ENCODE measurements at places on chromosomes 12 and 14.

- DNase-seq = no peak
Observed at GRCh38 chr12:48979602-48980388, 1.7 kb downstream of the WNT1 start.

DNA sequence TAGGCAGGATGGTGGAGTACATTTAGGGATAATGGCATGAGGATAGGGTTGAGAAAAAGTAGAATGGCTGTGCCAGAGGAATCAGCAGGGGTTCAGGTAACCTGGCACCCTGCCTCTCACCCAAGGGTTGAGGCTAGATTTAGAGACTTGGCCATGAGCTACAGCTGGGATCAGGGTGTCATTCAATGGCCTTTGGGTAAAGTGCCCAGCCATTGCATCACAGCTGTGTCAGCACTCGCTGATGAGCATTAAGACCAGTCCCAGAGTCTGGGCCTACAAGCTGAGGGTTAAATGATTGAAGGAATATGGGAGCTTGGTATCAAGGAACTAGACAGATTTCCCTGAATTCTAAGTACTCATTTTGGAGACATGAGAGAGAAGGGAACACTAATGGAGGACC is 113.9 kb downstream of the PRIMA1 start:
- DNase-seq = no peak

- DNase-seq = no peak
Observed at GRCh38 chr12:91778091-91778832, 367.4 kb downstream of the BTG1 start.

GRCh38 chr12:114206525-114206924 is 199.4 kb downstream of the TBX5 start:
- DNase-seq = no peak

DNA sequence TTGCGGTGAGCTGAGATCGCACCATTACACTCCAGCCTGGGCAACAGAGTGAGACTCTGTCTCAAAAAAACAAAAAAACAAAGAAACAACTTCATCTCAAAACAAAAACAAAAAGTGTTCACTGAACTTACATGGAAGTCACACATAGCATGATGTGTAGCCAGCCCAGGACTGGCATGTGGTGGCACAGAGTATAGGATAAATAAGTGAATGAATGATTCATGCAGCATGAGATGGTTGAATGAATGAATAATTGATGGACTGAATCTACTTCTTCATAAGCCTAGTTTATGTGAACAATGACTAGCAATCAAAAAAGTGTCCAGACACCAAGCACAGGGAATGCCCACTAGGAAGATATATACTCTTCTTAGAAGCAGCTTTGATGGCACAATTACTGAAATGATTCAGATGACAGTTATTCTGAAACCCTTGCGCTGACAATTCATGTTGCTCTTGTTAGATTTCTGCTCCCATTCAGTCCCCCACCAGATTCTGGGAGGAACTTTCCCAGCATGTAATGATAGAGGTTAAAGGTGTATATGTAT is 31.6 kb upstream of the SERPINA6 start:
- no peak for DNase-seq

DNA sequence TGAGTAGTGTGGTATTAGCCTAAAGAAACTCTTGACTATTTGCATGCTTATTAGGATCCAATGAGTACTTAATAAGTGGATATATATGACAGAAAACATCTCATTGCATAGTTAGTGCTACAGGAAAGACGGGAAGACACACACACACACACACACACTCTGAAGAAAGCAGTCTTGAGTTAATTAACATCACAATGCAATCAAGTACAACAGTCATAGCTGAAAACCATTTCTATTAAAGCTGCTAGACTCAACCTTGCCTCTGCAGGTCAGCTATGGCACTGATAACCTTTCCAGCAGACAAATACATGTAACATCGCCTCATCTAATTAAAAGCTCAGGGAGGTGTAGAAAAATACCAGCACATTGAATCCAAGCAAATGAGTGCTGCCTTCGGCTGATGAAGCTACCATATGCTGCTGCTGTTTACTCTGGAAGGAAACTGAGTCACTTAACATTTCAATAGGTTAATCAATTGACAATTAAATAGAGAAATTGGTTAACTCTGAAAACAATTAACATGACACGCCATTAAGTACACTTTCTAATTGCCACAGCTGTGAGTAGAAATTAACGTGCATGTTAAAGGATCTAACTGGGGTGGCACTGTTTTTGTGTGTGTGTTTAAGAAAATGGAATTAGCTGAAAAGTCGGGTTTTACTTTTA is 93.2 kb upstream of the OTX2 start:
- DNase-seq = no peak

DNA sequence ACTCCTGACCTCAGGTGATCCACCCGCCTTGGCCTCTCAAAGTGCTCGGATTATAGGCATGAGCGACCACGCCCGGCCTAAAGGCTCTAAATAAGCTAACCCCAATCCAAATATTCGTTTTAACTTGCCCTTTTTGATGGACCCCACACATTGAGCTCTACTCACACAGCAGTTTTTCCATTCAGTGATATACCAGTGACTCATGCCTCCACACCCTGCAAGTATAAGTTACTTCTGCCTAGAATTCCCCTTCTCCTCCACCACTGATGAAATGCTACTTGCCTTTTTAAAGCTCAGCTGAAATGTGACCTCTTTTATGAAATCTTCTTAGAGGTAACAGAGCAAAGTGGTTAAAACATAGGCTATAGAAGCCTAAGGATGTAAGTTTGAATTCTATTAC is 68.8 kb downstream of the EXOC5 start:
- no peak for DNase-seq

DNA sequence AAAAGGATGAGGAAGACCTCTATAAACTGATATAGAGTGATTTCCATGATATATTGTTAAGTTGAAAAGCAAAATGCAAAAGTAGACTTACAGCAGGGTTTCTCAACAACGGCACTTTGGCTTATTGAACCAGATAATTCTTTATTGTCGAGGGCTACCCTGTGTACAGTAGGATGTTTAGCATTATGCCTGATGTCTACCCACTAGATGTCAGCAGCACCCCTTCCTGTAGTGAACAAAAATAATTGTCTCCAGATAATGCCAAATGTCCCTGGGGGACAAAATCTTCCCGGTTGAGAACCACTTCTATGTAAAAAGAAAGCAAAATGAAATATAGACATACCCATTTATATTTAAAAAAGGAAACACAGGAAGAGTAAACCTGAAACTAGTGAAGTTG is 32.4 kb downstream of the ABCD2 start:
- DNase-seq = no peak

GRCh38 chr14:81298911-81299310 is 78.2 kb upstream of the GTF2A1 start:
- no peak for DNase-seq

- DNase-seq = no peak
Observed at GRCh38 chr12:117111386-117111785, 12.2 kb upstream of the TESC start.

- peak; percentile 37 for DNase-seq
Observed at GRCh38 chr12:76878099-76878898, 520 bp downstream of the CSRP2 start.

DNA sequence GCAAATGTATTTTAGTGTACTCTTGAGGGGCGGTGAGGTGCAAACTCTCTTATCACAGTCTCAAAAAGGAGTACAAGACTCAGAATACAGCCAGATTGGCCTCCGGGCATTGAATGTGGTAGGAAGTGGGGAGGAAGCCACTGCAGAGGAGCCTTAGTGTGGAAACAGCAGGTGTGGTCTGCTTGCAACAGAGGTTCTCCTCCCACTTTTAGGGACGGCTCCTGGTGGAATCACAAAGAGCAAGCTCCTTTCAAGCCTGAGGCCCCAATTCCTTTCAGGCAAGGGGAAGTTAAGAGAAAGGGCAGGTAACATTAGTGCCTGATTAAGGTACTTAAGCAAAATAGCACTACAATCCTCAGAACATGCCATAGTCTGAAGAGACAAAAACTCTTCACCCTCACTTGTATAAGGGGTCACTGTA is 23.7 kb upstream of the SLC2A3 start:
- DNase-seq = no peak

GRCh38 chr14:87203346-87203745 is 789.6 kb downstream of the GALC start:
- no peak for DNase-seq

DNA sequence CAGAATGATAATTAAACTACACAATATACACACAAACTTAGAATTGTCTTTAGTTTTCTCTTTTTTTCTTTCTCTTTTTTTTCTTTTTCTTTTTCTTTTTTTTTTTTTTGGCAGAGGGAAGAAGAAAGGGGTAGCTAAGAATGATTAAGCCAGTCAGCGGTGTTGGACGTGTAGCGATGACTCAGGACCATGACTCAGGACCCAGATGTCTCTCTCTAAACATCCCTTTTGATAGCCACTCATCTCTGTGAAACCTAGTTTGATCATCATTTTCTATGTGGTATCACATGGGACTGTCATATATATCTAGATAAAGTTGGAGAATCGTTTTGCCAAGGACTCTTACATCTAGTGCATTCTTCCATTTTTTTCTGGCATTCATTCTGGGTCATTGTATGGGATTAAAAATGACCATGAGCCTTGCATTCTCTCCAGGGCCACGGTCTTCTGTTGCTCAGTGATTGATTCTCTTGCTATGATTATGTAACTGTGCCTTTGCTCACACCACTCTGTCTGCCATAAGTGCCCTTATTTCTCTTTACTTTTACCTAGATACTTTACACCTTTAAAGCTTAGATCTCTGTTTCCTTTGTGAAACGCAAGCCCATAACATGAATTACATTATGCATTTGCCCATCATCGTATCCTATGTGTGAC is 26.6 kb upstream of the NRXN3 start:
- DNase-seq = no peak

DNA sequence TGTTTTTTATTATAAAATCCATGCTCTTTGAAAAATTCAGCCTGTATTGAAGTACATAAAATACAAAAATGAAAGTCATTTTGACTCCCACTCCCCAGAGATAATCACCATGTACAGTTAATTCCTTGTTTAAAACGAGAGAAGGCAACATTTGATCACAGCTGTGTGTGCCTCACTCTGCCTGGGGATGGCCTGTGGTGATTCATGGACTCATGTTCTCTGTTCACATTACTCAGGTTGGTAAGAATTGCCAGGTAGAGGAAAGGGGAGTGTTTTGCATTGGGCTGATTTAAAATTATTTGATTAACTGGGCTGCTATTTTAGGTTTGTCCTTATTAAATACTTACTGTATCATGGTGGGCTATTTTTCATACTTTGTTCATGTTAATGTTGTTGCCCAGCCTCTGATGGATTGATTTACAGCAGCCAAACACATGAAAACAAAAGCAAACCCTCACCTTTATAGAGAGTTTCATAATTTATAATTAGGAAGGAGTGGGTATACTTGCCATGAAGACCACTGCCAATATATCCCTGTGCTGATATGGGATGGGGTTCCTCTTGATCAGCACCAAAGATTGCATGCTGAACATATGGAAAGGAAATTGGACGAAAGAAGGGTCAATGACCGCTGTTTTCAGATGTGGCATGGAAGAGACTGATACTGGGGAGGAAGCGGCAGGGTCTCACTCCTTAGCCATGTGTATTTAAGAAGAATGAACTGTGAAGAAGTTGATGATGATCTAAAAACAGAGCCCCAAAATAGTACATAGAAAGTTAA is 3.0 kb downstream of the ZBTB1 start:
- DNase-seq = no peak

DNA sequence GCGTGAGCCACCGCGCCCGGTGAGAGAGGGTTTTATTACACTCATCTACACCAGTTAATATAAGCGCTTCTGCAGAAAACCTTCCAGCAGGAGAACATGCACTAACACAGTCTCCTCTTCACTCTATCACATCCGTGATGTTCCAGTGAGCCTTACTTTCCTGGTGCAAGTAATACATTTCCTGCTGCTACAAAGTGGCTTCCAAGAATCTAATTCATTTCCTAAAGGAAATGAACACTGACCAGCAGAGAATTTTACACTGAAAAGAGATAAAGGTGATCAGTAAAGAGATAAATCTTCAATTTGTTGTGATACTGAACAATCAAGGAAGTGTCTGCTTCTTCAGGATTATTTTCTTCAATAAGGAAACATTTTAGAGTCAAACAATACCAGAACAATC is 39.5 kb downstream of the ZFYVE21 start:
- DNase-seq = no peak

DNA sequence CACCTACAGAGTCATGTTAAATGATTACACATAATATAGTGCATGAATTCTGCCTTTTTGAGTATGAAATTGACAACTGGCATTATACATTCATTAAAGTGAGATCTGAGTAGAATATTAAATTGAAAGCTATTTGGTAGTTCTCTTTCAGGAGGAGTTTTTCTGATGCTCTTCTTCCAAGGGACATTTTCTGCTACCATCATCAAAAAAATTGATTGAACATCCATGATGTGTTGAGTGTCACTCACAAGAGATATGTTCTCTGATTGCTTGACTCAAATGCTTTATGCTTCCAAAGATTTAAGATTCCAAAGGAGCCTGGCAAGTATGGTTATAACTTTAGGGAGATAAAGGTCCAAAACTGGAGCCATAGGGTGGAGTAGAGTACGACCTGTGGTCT is 64.9 kb downstream of the AKAP6 start:
- no peak for DNase-seq

- DNase-seq = no peak
Observed at GRCh38 chr12:115160271-115161128, 476.5 kb upstream of the TBX3 start.

- no peak for DNase-seq
Observed at GRCh38 chr14:70845601-70846000, 36.3 kb upstream of the MAP3K9 start.

- no peak for DNase-seq
Observed at GRCh38 chr12:89319122-89319521, 33.2 kb downstream of the DUSP6 start.

- no peak for DNase-seq
Observed at GRCh38 chr14:32744811-32745445, 193.8 kb upstream of the NPAS3 start.

GRCh38 chr14:97106166-97106565 is 309.0 kb downstream of the VRK1 start:
- no peak for DNase-seq

DNA sequence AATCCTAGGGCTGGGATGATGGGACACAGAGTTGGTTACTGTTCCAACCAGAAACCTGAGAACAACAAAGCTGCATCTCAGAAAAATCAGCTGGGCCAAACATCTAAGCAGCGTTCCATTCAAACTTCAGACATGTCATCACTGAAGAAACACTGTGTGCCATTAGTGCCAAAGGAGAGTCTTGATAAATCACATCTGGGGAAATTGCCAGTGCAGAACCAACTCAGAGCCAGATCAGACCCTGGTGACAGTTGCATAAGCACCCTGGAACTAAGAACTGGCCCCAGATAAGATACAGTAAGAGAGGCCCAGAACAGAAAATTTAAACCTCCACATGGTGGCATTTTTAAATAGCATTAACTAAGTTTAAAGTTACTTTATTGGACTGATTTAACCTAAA is 482.8 kb downstream of the PRKD1 start:
- no peak for DNase-seq

GRCh38 chr14:38749936-38750335 is 353.1 kb downstream of the SEC23A start:
- DNase-seq = no peak

DNA sequence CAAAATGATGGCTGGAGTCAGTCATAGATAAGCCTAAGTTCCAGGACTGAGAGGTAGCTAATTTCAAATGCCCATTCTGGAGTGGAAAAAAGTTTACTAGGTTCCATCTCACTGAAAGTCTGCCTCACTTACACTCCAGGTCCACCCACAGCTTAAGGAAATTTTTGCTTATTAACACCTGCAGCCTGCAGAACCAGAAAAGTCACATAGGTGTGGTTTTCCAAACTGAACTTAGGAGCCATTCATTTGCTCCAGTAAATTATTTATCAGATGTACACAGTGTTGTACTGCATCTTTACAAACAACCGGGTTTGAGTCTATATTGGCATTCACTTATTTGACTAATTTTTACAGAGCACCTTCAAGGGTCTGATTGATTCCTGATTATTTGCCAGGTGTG is 157.4 kb upstream of the ARID2 start:
- DNase-seq = no peak
